ENCODE measurements at places on chromosomes 1 and 21.

GRCh38 chr1:236854605-236854983 lies 59.5 kb downstream of the MTR start:
- no peak for DNase-seq

- peak; percentile 40 for DNase-seq
Measured at GRCh38 chr1:55064071-55064581, 24.8 kb downstream of the PCSK9 start.

- DNase-seq, result peak; percentile 45
Measured at GRCh38 chr1:19640363-19641316, 3.5 kb upstream of the NBL1 start.

DNA sequence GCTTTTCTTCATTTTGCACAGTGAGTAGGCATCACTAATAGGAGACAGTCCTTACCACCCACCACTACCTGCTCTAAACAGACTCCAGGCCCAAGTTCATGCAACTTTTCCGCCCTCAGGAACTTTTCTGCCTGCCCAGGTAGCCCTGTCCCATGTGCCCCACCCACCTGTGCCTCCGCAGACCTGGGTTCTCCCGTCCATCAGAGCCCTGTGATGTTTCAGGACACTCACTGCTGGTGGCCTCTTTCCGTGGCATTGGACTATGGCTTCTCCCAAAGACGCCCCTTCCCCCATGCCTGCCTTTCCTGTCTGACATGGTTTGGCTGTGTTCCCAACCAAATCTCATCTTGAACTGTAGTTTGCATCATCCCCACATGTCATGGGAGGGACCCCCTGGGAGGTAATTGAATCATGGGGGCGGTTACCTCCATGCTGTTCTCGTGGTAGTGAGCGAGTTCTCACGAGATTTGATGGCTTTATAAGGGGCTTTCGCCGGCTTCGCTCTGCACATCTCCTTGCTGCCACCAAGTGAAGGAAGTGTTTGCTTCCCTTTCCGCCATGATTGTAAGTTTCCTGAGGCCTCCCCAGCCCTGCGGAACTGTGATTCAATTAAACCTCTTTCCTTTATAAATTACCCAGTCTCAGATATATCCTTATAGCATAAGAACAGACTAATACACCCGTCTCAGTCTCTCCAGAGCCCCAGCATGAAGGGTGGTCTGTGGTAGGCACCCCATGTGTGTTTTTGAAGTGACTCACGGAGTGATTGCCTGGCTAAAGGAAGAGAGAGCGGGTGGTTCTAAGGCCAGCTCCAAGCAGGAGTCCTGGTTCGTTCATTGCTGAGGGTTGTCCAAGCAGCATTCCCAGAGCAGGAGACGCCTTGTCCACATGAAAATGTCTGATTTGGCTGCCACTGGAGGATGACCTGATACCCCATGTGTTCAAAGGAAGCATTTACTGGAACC lies 86.0 kb upstream of the ZBTB40 start:
- DNase-seq, result peak; percentile 59

DNA sequence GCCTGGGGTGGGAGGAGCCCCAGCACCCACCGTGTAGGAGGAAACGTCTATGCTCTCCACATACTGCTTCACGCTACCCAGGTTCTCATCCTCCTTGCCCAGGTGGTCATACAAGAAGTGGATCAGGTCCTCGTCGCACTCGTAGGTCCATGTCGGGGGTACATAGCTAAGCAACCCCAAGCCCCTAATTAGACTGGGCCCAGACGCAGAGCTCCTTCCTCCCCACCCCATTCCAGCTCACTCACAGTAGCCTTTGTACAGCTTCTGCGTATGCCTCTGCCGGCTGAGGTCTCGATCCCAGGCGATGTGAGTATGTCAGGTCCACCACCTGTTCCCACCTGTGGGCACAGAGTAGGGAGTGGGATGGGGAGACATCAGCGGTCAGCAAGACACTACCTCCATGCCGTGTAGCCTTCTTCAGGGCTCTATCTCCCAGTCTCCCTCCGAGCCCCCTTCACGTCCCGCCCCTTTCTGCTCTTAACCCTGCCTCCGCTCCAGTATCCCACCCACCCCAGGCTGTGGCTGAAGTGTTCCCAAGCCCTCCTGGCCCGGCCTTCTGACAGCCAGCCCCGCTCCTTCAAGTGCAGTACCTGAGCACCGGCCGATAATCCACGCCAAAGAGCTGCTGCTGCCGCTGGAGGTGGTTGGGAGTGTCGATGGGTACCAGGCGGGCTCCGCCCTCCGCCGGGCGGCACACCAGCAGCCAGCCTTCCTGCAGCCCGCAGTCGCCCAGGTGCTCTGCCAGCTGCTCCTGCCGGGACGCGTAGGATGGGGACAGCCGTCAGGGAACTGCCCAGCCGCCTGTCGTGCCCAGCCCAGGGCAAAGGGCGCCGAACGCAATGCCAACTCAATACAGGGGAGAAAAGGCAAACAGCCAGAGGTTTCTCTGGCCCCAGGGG lies 919 bp downstream of the HECTD3 start:
- DNase-seq, result no peak

- peak; percentile 12 for DNase-seq
Measured at GRCh38 chr1:113804421-113805255, 7.6 kb downstream of the RSBN1 start.

GRCh38 chr1:100152271-100152670 lies 19.3 kb downstream of the TRMT13 start:
- no peak for DNase-seq

DNA sequence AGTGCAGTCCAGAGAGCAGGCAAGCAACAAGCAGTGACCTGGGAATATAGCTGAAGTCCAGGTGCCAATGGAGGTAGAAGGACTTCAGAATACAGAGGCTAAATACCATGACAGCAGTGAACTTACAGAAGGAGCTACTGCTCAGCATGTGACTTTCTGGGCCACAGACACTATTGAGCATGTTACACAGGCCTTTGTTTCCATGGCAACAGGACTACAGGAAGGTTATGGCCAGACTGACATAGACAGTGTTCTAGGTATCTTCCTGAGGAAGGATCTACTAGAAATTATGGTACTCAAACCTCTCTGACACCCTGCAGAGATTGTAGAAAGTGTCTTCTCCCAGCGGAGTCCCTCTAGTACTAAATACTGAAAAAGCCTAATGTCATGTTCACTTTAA lies 11.0 kb downstream of the OR2M5 start:
- no peak for DNase-seq

DNA sequence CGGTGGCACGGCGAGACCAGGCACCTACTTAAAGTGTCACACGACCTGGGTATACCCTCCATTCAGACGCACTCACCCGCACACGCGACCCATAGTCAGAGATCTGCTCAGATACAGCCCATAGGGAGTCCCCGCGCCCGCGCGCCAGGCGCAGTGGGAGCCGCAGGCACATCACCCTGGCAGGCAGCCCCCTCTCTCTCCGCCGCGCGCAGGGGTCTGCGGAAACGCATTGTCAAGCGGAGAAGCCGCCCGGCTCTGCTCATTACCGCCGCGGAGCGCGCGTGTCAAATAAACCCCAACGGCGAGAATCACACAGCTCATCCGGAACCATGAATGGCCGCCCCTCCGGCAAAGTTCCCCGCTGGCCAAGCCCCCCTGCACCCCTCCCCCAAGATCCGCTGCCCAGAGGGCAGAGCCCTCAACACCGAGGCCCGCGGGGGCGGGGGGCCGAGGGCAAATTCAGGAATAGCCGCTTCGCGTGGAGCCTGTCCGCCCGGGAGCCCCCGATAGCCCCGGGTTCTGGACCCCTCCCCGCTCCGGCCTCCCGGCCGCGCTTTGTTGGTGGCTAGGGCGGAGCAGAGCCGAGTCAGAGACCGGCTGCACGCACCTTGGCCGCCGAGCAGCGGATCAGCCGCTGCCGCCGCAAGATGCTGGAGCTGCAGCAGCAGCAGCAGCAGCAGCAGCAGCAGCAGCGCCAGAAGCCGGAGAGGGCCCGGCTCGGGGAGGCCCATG lies 522 bp downstream of the LRP8 start:
- DNase-seq, result peak; percentile 61

DNA sequence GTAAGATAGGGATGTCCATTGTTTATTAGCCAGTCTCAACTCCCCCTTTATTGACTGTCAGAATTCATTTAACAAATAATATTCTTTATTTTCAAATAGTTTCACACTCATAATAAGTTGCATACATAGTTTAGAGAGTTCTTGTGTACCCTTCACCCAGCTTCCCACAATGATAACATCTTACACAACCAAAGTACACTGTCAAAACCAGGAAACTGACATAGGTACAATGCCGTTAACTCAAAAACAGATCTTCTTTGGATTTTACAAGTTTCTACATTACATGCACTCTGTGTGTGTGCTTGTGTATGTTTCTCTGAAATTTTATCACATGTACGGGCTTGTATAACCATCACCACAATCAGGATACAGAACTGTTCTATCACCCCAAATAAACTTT lies 64.4 kb upstream of the IFNLR1 start:
- DNase-seq, result no peak

- no peak for DNase-seq
Measured at GRCh38 chr1:162629077-162629627, 3.1 kb upstream of the DDR2 start.

GRCh38 chr1:145985502-145986439 lies 10.6 kb downstream of the TXNIP start:
- DNase-seq, result no peak

DNA sequence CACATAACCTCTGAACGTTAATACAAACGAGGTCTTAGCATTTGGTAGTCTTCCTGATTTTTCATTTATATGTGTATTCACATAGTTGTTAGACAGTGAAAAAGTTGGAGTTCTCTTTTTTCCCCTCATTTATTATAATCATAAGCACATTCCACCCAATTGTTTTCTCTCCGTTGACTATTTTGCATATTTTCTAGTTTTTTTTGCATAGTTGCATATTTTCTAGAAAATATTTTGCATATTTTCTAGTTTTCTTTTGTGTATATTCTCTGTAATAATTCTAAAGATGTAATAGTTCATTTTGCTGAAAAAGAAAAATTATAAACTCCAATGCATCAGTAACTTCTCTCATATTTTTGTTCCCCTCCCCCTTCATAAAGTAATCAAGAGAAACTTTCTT lies 47.5 kb downstream of the FYB2 start:
- DNase-seq, result no peak

- DNase-seq, result no peak
Measured at GRCh38 chr1:212007886-212008285, 27.5 kb downstream of the INTS7 start.

DNA sequence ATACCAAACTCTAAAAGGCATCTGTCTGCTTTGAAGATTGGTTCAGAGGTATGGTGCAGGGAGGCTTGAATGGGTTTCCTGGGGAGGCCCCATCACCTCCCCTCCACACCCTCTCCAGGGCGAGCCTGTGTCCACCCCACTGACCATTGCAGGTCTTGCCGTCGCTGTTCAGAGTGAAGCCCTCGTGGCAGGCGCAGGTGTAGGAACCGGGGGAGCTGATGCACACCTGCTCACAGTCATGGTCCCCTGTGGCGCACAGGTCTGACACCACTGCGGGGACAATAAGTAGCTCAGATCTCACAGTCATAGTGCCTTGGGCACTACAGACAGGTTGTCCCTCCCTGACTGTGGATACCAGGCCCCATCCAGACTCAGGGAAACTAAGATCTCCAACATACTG lies 6.7 kb downstream of the MATN1 start:
- no peak for DNase-seq

DNA sequence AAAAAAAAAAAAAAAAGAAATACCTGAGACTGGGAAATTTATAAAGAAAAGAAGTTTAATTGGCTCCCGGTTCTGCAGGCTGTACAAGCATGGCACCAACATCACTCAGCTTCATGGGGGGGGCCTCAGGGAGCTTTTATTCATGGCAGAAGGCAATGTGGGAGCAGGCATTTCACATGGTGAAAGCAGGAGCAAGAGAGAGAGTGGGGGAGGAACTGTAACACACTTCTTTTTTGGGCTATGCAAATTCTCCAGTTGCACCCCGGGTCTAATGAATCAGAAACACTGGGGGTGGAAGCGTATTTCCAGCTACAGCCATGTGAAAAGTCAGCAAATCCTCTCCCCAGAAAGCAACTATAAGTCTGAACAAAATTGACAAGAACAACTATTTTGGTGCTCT lies 11.8 kb upstream of the SOD1 start:
- no peak for DNase-seq

DNA sequence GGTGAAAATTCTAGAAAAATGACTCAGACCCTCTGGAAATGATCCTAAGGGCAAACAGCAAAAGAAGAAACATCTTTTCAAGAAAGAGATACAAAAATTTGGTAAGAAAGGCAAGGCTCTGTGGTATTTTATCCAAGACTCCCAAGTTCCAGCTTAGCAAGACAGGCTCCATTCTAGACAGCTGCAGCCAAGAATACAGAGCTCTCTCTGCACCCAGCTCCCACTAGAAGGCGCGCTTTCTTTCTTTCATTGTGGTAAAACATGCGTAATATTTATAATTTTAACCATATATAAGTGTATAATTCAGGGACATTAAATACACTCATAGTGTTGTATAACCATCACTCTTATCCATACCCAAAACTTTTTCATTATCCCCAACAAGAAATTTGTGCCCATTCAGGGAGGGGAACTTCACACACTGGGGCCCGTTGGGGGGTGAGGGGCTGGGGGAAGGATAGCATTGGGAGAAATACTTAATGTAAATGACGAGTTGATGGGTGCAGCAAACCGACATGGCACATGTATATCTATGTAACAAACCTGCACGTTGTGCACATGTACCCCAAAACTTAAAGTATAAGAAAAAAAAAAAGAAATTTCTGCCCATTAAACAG lies 2.2 kb upstream of the HFM1 start:
- no peak for DNase-seq

DNA sequence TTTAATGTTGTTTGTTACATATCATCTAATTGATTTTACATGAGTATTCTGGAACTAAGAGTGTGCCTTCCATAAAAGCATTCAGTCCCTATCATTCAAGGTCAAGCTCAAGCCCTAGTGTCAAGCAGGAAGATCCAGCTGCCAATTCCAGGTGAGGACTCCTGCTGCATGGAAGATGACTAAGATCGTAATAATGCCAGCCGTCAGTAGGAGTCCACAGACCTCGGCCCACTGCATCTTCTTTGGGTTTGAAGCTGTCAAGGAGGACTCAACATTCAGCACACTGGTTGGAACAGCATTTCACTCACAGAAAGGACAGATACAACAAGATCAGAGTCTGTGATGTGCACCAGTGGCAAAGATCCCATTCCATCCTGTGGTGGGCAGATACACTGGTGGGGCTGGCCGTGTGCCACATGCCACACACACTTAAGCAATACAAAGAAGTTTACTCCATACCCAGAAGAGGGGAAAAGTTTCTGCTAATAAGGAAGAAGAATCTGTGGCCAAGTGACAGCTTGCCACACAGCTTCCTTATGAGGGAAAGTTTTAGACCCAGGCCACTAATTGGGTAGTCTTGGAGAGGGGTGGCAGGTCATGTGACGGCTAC lies 160.4 kb downstream of the PIK3R3 start:
- no peak for DNase-seq

DNA sequence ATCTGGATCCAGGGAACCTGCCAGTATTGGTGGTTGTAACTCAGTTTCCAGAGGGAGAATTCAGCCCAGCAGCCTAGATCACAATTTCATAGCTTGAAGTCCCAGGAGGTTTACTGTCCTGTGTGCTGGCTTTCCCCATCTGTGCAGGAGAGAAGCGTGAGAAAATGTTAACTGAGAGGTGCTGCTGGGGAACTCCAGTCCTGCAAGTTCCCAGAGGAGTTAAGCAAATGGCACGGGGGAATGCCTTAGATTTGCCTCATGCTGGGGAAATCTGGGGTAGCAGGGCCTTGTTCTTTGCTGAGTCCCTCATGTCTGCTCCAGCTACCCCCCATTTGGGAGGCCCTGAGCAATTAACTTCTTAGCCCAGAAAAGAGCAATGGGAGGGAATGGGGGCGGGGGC lies 25.1 kb upstream of the SLAMF6 start:
- no peak for DNase-seq

GRCh38 chr1:192632641-192633532 lies 3.1 kb upstream of the RGS13 start:
- no peak for DNase-seq

- DNase-seq, result no peak
Measured at GRCh38 chr1:197224160-197224559, 43.9 kb upstream of the CRB1 start.
